Stimulated activated CD4-positive, alpha-beta T cell treated with anti-CD3 and anti-CD28 coated beads, Interleukin-1b, Interleukin-23, amount 100 ng/mL, for 1 hour (primary cell): ENCODE measurements at places on chromosomes 11 and 22.

- no peak for DNase-seq
These were observed 24.7 kb downstream of the ALG9 start for GRCh38 chr11:111846636-111847035.

DNA sequence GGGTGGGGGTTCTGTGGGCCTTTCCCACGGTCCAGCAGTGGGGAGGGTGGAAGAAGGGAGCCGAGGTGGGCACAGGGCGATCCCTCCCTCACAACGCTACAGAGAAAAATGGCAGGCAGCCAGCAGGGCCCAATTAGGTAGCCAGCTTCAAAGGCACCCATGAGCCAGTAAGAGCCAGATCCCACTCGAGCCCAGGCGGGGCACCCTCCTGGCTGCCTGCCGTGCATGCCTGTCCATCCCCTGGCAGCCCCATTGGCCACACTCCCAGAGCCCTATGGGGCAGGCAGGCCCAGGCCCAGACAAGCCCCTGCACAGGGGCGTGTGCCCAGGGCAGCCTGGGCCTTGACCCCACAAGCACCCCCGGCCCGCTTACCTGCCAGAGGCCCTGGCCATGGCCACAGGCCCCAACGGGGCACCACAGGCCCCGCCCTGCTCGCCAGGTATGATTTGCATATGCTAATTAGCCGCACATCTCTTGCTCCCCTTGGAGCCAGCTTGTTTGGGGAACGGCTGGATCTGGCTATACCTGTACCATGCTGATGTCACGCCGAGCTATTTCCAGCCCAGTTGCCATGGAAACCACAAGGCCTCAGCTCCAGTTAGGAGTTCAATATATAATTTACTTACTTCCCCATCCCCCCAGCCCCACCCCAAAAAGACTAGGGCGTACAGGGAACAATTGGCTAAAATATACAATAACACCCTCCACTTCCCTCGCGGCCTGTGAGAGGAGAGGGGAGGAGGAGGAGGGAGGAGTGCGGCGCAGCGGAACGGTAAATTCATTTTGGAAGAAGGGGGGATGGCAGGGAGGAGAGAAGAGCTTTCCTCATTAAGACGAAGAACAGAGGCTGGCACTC, 47.5 kb upstream of the TCF20 start:
- no peak for DNase-seq

GRCh38 chr11:2375341-2375853, 1.7 kb upstream of the CD81 start:
- DNase-seq: no peak

GRCh38 chr11:131790586-131790985, 420.2 kb downstream of the NTM start:
- no peak for DNase-seq
